ENCODE measurements at places on chromosomes 6 and 20.

GRCh38 chr6:1895721-1896120, 286.0 kb downstream of the FOXC1 start:
- DNase-seq, result no peak

- no peak for DNase-seq
Observed at GRCh38 chr6:129501740-129502660, 208.0 kb downstream of the ARHGAP18 start.

GRCh38 chr20:11207749-11208502, 534.1 kb upstream of the JAG1 start:
- no peak for DNase-seq

- no peak for DNase-seq
Observed at GRCh38 chr20:1415667-1416468, 23.0 kb upstream of the FKBP1A start.

- DNase-seq, result no peak
Observed at GRCh38 chr6:148492654-148493290, 150.1 kb downstream of the SASH1 start.

DNA sequence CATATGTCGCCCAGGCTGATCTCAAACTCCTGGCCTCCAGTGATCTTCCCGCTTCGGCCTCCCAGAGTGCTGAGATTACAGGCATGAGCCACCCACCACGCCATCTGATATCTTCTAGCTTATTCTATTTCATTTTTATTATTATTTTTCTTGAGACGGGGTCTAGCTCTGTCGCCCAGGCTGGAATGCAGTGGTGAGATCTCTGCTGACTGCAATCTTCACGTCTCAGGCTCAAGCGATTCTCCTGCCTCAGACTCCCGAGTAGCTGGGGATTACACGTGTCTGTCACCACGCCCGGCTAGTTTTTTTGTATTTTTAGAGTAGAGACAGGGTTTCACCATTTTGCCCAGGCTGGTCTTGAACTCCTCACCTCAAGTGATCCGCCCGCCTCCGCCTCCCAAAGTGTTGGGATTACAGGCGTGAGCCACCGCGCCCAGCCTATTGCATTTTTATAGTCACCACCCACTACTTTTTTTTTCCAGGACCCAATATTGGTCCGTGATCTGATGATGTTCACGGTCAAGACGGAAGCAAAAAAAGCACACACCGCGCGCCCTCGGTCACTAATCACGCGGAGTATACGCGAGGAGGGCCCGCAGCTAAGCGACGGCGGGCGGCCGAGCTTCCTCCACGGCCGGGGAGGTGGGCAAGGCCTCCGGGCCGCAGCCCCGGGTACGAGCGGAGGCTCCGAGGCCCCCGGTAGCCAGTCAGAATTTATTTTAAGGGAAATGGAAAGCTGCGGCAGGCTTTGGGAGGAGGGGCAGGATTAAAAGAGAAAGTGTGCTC, 1.1 kb upstream of the LSM14B start:
- DNase-seq, result no peak

- no peak for DNase-seq
Observed at GRCh38 chr20:47118641-47119040, 224.0 kb downstream of the EYA2 start.

DNA sequence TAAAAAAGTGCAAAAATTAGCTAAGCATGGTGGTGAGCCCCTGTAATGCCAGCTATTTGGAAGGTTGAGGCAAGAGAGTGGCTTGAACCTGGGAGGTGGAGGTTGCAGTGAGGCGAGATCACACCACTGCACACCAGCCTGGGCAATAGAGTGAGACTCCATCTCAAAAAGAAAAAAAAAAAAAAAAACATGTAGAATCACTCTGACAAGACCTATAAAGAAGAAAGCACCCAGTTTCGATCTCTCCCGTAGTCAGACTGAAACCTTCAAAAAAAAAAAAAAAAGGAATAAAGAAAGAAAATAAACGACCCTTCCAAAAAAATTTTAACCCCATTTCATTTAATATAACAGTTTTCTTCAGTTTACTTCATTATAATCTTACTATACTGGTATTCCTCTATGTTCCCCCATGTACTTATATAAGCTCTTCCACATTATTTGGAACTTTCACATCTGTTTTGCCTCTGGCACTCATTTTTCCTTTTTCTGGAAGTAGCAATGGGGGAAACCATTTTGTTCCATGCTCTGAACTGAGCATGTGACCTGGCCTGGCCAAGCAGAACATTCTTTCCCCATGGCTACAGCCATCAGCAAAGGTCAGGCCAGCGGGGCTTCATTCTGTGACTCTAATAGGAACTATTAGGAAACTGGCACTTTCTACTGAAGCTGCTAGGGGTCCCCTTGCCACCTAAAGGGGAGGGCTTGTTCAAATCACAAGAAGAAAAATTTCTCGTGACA, 9.6 kb downstream of the SLC18B1 start:
- no peak for DNase-seq

DNA sequence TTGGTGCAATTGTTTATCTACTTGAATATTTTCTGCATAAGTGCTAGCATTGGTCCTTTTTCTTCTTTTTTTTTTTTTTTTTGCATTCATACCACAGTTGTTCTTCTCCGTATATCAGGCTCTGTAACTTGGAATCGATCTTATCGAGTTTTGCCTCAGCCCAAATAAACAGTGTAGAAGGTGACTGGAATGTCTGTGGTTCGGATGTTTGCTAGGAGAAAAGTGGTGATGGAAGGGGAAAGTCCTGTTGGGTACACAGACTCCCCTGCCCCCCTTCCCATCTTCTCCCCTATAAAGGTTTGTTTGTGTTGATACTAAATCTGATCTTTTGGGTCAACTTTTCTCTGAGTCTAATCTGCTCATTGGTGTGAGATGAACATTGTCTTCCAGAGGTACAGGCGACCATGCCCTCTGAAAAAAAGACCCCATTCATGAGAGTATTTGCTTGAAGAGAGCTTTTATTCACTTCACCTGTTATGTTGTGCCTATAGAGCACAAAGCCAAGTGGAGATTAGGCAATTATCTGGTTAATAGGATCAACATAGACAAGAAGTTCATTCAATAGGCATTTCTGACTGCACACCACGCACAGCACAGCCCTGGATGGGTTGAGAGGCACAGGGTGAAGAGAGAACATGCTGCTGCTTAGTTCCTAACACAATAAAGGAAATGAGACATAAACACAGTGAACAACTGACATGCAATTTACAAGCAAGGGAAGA, 620.0 kb downstream of the PKHD1 start:
- no peak for DNase-seq

GRCh38 chr6:105452376-105452775, 49.5 kb upstream of the PREP start:
- DNase-seq, result no peak

DNA sequence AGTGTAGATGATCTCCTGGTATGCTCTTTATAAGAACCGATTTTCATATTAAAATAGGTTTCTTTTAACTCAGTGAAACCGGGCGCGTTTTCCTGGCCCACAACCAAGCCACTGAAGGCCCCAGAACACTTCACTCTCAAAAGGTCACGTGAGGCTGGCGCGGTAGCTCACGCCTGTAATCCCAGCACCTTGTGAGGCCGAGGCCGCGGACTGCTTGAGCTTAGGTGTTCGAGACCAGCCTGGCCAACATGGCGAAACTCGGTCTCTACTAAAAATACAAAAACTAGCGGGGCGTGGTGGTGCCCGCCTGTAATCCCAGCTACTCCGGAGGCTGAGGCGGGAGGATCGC, 402 bp upstream of the TAF8 start:
- DNase-seq, result no peak

GRCh38 chr20:33404281-33404680, 3.0 kb upstream of the CDK5RAP1 start:
- no peak for DNase-seq

DNA sequence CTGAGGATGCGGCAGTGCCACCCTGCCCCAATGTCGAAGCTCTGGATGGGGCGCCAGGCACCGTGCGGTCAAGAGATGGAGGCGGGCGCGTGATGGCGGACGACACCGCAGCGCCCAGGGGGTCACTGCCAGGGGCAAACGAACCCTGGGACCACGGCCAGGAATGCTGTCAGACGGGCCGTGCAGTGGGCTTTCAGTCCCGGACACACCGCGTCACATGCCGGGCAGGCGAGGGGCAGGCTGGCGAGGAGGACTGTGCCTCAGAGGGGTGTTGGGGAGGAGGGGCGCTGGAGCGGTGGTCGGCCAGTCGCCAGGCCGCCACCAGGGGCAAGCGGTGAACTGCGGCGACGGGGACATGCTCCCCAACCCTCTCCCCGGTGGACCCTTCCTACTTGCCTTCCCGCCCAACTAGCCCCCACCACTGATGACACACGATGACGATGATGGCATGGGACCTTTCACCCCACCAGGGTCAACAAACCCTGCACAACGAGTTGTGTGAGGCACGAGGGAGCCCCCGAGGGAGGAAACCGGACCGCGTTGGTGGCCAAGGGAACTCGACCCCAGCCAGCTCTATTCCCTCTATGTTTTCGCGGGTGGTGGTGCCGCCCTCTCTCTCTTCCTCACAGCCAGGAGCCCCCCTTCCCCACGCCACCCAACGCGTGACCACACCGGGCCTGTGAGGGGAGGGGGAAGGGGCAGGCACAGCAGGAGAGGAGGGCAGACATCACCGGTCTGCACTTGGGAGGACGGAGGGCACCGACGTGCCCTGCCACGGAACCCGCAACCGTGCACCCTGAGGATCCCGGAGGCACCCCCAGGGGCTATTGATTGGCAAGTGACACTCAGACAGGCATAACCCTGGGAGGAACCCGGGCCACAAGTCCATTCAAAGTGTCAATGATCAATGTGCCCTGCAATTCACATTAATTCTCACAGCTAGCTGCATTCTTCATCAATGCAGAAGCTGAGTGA, 1960.9 kb upstream of the DEFB115 start:
- DNase-seq, result no peak

- DNase-seq, result no peak
Observed at GRCh38 chr6:139099984-139100383, 34.9 kb upstream of the HECA start.

DNA sequence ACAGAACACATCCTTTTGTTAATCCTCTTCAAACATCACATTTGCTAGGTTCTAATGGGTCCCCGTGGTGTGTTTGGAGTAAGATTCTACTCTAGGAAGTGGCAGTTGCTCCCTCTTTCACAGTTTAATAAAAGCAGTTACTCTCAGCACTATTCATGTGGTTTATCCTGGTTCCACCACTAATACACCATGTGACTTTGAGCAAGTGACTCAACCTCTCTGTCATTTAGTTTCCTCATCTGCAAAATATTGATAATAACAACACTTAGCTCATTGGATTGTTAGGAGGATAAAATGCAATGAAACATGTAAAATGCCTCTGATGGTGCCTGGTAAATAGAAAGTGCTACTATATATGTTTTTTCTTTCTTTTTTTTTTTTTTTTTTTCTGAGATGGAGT, 488.0 kb upstream of the NOX3 start:
- no peak for DNase-seq

DNA sequence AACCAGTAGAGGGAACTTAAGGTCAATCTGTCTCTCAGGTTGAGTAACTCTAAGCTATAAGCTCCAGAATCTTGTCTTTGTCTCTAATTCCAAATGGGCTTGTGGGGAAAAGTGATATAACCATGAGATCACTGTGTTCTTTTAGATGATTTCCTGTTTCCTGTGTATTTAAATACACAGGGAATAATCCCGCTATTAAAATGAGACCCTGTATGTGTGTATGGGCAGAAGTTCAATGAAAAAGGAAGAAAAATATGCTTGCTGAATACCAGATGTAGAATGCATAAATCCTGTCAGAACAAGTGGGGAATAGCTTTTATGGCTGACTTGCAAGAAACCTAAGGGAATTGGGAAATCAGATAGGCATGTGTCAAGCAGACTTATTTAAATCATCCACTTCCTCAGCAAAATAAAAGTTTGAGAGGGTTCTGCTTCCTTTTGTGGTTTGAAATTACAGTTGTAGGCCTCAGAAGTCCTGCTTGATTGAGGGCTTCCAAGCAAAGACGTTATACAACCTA, 164.7 kb upstream of the PDE7B start:
- DNase-seq, result no peak

GRCh38 chr6:167791091-167791779, 35.5 kb upstream of the AFDN start:
- no peak for DNase-seq

GRCh38 chr6:170024940-170025339, 265.9 kb downstream of the DLL1 start:
- DNase-seq, result no peak

DNA sequence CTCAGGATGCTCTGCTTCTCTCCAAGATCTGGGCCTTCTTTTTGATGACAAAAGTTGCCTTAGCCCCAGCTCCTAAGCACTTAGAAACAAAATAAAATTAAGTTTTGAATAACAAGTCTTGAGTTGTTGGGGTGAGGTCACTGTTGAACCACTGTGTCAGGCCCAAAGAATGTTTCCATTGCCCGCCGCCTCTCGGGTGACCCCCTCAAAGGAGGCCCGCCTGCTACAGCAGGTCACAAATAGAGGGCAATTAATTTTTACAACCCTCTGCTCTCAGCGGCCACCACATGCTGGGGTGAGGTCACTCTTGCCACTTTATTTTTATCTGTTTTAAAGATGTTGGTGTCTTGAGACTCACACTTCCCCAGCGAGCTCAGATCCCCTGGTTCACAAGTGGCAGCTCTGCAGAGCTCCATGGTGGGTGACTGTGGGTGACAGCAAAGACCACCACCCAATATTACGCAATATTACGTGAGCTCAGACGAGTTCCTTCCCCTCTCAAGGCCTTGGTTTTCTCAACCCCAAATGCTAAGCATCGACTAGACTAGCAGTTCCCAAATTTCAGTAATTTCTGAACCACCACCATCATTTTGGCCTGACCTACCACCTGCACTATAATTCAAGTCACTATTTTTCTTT, 247.7 kb upstream of the PMEPA1 start:
- no peak for DNase-seq

DNA sequence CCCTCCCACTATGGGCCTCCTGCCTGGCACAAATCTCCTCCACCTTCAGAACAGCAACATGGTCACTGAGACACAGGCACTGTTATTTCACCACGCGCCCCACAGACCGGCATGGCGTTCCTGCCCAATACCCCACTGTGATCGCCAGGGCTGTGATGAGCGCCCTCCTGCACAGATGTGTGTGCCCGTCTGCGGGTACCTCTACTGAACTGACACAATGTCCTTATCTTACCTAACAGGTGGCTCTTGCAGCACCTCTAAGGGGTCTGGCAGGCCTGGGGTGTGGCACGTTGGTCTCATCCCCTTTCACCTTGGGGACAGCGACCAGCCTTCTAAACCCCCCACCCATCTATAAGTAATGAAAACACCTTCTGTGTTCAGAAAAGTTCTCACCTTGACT, 64.2 kb downstream of the STAU1 start:
- no peak for DNase-seq

DNA sequence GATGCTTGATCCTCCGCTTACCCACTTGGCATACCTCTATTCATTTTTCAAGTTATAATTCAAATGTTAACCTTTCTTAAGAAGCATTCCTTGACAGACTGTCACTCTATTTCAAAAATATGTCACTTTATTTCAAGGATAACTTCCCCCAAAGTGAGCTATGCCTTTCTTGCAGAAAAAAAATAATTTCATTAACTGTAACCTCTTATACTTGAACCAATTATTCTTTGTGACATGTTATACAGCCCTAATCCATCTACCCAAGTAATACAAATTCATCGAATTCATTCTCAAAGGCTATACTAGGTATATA, 9.3 kb upstream of the NHSL1 start:
- no peak for DNase-seq

All from CD4-positive, CD25-positive, alpha-beta regulatory T cell (primary cell).